ENCODE measurements at places on chromosomes 3 and 15. TPM values are rescaled to one million over a fixed set of nuclear protein-coding genes. Genes with fewer than 3 reads are reported as not detected.

- no peak for DNase-seq
Measured at GRCh38 chr15:51223771-51224229, 114.6 kb downstream of the CYP19A1 start.

Gene TM6SF1
- total RNA-seq: 14.1 TPM

GRCh38 chr3:173993299-173993698, 595.8 kb downstream of the NLGN1 start:
- DNase-seq: no peak

DNA sequence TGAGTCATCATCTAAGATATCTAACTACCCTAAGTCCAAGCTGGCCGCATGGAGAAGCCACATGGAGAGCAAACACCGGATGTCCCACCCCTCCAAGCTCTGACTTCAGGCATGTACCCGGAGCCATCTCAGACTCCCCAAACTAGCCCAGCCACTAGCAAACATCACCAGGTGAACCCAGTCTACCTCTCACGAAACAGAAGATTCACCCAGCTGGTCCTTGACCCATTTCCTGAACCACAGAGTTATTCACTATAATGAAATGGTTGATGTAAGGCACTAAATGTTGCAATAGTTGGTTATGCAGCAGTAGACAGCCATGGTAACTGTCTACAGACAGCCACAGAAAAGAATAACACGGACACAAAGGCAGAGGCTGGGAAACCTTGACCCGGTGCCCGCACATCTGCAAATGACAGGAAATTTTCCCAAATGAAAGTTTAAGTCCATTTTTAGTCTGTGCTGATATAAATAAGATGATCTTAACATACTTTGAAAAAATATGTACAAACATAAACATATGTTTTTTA, 265.5 kb upstream of the ATP10A start:
- no peak for DNase-seq

GRCh38 chr3:57910990-57911389, 97.2 kb upstream of the FLNB start:
- no peak for DNase-seq

DNA sequence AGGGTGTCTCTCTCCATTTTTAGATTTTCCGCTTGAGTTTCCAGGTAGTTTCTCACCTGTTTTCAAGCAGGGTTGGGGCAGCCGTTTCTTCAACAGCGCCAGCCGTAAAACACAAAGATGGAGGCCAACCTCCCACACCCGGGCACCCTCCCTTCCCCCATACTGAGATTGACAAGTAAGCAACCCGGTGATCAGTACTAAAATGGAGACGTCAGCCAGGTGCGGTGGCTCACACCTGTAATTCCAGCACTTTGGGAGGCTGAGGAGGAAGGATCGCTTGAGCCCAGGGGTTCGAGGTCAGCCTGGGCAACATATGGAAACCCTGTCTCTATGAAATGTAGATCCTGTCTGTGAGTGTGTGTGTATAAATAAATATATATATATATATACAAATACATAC, 903 bp upstream of the ZSCAN2 start:
- no peak for DNase-seq

DNA sequence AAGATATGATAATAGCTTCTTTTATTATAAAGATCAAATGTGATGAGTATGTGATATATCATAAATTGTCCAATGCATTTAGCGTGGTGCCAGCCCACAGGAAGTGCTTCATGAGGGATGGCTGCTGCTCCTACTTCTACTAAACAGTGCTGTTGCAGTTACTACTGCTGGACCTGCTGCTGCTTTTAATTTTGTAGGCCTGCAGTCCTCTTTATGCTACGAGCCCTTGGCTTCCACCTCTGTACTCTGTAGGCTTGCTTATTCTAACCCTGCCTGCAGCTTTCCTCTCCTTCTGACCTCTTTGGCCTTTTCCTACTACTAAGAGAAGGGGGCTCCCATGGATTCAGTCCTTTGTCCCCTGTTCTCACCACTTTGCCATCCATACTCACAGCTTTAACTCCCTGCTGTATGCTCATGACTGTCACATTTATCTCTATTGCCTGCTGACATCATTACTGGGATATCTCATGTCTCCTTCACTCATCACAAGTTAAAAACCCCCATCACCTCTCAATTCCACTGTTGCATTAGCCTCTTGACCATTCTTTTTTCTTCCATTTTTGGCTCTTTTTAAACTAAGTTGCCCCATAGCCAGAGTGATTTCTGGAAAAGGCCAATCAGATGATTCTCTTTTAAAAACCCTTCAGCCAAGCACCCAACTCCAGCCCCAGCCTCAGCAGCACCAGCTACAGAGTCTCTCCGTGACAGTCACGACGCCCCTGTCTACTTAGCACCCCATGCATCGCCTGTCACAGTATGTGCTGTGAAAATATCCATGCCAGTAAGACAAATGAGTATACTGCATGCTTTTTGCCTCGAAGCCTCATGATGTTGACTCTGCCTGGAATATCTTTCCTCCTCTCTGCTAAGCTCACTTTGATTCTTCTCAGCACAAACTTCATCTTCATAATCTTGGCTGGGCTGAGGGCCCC, 56.3 kb downstream of the PLCL2 start:
- DNase-seq: no peak

- DNase-seq: no peak
Measured at GRCh38 chr3:59758672-59759071, 708.8 kb upstream of the CFAP20DC start.

- DNase-seq: no peak
Measured at GRCh38 chr3:194967151-194968117, 281.8 kb downstream of the FAM43A start.

GRCh38 chr3:120170223-120170622, 76.0 kb upstream of the GSK3B start:
- DNase-seq: no peak

DNA sequence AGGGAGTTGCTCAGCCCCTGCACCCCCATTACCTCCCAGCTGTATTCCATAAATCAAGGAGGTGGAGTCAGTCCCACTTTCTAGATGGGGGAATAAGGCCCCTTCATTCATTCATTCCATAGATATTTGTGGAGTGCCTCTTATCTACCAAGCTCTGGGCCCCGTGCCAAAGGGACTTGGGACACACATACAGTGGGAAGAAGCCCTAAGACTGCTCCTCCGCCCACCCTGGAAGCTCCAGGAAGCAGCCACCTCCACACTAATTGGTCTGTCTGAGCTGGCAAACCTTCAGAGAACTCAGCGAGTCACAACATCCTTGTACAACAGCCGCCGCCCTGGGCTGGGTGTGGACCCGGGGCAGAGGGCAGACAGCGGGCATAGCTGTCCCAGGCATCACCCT, 6.4 kb downstream of the STRA6 start:
- no peak for DNase-seq

GRCh38 chr3:186998937-186999368, 68.6 kb downstream of the ST6GAL1 start:
- no peak for DNase-seq

- no peak for DNase-seq
Measured at GRCh38 chr15:56076640-56077039, 83.2 kb upstream of the NEDD4 start.

- DNase-seq: peak; percentile 12
Measured at GRCh38 chr3:48407542-48408099, 22.3 kb downstream of the PLXNB1 start.

DNA sequence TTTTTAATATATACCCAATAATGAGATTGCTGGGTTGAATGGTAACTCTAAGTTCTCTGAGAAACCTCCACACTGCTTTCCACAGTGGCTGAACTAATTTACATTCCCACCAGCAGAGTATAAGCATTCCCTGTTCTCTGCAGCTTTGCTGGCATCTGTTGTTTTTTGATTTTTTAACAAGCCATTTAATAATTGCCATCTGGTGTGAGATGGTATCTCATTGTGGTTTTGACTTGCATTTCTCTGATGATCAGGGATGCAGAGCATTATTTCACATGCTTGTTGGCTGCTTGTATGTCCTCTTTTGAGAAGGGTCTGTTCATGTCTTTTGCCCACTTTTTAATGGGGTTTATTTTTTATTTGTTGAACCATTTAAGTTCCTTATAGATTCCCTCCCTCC, 75.0 kb upstream of the EPHB3 start:
- no peak for DNase-seq

Gene TM2D3
- 116 TPM for total RNA-seq

Gene TBCCD1
- total RNA-seq: 9.7 TPM

Gene C3orf85
- total RNA-seq: not detected

DNA sequence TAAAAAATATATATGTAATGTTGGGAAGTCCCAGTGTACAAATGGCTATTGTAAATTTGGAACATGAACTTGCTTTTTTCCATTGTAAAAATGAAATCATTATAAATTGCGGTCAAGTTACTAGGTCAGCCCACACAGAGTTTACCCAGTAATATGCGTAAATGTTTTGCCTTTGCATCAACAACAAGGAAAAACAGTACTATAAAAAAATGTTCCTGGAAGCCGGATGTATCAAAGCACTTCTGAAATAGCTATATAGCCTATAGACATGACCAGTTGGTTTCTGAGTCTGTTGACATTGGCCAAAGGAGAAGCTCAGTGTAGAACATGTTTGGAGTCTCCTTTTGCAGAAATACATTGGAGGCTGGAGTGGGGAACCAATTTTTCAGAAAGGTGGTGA, 23.2 kb downstream of the CTNNB1 start:
- DNase-seq: no peak

GRCh38 chr3:12758025-12758781, 856 bp downstream of the TMEM40 start:
- no peak for DNase-seq

DNA sequence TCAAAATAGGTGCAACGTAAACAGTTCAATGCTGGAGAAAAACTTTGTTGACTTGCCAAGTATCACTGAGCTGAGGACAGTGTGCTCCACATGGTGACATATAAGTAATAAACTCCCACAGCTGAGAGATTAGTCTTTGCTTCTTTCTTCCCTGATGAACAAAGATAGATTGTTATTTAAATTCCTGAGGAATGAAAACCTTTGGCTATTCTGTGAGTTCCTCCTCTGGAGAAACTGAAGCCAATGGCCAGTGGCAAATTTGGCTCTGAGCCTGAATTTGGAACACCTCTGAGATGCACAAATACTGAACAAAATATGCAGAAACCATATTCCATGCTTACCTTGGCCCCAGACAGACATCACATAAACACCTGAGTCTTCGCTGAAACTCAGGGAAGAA, 63.3 kb downstream of the RPL22L1 start:
- DNase-seq: no peak

- DNase-seq: no peak
Measured at GRCh38 chr3:98573181-98573728, 20.2 kb downstream of the CPOX start.

Gene POTEB
- not detected for total RNA-seq

Gene LINGO1
- 152 TPM for total RNA-seq

Gene GRK7
- 0.30 TPM for total RNA-seq

- DNase-seq: no peak
Measured at GRCh38 chr15:85086855-85087254, 105.2 kb downstream of the PDE8A start.

Gene SKOR1
- total RNA-seq: 0.93 TPM

- no peak for DNase-seq
Measured at GRCh38 chr3:161550491-161551195, 54.0 kb downstream of the OTOL1 start.

Gene ACTR8
- total RNA-seq: 37.8 TPM

- DNase-seq: no peak
Measured at GRCh38 chr3:177443469-177443868, 246.2 kb upstream of the TBL1XR1 start.

Gene SLC51B
- not detected for total RNA-seq

- DNase-seq: no peak
Measured at GRCh38 chr15:81454024-81454423, 80.0 kb upstream of the TMC3 start.

Gene MINAR1
- total RNA-seq: 4.0 TPM

DNA sequence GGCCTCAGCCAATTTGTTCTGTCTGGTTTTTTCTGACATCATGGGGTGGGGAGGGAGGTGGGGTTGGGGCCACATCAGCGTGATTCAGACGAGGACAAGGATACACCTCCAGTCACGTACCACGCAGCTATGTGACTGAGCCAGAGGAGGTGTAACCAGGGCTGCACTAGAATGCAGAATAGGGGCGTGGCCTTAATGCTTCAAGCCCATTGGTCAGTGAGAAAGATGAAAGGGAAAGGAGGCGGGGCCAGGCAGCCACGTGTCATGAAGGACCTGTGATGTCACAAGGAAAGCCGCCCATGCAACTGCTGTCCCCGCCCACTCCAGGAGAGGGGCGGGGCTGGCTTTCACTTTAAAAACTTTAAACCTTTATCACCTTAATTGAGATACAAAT, at the start of gene GOLGA6L2:
Gene GOLGA6L2, minus strand, starts transcription at position 137 of the 394 bp plus-strand sequence. Its CDS starts 62 bp downstream, at position 75.
- DNase-seq: no peak

DNA sequence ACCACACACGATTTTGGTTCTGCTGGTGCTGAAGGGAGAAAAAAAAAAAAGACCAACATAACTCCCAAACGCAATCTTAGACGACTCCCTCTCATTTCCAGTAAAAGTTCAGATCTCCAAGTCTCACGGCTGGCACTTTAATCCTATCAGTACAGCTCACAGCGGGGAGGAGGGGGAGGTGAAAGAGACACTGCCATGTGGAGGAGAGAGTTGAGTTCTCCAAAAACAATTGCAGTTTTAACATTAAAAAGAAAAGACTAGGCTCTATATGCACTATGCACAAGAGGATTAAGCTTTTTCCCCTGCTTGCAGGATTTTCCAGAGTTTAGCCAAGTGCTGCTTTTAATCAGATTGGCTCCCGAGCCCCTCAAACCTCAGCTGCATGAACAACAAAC, 16.8 kb downstream of the BMF start:
- no peak for DNase-seq

- no peak for DNase-seq
Measured at GRCh38 chr3:86229086-86229774, 761.7 kb downstream of the VGLL3 start.

DNA sequence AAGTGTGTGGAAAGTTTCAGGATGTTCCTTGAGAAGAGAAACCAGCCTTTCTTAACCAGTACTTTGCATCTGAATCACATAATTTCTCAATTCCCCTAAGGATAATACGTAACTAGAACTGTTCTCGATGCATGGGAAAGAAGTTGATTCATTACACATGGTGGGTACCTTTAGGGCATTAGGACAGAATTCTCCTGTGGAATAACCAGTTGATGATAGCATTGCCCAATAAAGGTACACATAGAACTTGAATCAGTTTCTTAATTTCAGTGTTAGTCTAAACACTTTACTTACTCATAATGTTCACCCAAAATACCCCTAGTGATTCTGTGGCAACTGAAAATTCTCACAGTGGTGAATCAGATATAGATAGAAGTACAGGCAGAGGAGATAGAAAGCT, 1030.9 kb downstream of the ROBO1 start:
- no peak for DNase-seq

DNA sequence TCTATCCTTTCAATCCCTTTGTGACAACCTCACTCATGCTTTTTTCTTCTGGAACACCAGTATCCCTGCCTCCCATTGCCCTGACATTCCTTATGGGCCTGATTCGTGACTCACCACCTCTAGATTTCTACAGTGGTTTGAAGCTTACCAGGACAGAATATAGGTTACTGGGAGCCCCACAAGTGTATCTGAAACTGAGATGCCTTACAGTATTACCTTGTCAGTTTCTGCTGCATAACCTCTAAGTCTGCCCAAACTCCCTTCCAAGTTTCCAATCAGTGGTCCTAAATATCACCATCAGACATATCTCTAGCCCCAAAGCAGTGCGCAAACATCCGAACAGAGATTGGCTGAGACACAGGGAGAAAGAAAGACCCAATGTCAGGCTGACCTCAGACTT, 5.6 kb downstream of the CPB1 start:
- DNase-seq: no peak
